ENCODE measurements at places on chromosomes 4 and X.
A peak's percentile ranks its signal among the peaks of the same experiment; 100 is the strongest.

DNA sequence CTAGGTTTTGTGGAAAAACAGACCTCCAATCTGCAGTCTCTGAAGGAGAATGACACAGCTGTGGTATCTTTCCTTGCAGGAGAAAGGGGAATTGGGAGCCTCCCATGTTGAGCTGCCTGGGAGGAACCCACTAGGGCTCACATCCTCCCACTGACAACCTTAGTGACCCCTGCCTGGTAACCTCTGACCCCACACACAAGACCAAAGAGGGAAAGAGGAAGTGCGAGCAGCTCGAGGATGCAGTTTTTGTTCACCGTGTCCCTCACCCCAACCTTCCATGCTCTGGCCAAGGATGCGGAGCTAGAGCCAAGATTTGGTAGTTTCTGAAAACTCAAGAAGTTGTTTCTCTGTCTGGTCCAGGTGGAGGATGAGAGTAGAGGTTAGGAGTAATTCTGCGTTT lies 5.4 kb upstream of the ZXDA start:
- DNase-seq: no peak

DNA sequence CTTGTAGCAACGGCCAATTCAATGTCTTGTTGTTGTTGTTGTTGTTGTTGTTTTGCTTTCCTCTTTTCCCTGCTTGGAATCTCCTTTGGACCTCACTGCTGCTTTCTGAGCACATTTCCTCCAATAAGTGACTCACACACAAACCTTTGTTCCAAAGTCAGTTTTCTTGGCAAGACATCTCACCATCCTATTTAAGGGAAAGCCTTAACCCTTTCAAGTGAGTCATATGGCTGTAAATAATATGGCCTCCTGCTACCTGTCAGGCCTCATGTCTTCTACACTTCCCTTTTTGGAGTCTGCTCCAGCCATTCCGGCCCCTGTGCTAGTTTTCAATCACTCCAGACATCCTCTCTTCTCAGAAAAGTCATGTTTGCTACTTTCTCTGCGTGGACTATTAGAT lies 79.5 kb upstream of the MAGEB10 start:
- no peak for DNase-seq

DNA sequence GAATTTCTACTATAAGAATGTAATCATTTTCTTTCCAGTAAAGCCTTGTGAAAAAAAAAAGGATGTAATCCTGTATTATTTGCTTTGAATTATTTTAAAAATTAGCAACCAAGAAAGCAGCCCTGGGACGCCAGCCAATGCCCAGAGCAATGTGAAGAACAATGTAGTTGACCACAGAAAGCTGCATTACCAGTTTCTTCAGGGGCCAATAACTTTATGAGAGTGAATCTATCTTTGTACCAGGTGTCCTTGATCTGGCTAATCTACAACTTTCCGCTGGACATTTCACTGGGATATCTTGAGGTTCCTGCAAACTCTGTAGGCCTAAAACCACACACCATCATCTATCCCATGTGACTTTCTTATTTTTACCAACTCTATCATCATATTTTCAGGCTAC lies 7.6 kb upstream of the KLHL2 start:
- DNase-seq: no peak

DNA sequence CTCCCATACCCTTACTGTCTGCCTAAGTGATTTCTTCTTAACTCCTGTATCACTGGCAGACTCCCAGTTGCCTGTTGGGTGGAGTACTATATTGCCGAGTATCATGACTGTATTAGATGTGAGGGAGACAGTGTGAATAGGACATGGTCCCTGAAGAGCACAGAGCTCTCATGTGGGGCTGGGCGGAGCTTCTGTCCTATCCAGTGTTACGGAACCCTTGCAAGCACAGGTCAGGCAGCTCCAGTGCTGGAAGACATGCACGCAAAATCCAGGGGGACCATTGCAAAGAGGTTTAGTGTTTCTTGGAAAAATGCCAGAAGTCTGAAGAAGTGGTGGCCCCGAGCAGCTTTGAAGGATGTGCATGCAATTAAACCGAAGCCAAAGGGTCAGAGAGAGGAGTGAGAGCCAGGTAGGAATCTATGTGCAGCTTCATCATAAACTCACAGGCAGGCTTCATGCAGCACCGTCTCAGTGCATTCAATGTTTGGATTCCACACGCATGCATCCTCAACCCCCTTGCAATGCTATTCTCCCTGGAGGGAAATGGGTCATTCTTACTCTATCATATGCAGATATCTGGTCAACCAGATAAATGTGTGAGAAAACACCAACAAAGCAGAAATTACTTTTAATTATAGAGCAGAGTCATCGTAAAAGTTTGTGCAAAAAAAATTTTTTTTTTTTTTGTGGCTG lies 49.7 kb upstream of the DHRSX start:
- DNase-seq: peak; percentile 40

DNA sequence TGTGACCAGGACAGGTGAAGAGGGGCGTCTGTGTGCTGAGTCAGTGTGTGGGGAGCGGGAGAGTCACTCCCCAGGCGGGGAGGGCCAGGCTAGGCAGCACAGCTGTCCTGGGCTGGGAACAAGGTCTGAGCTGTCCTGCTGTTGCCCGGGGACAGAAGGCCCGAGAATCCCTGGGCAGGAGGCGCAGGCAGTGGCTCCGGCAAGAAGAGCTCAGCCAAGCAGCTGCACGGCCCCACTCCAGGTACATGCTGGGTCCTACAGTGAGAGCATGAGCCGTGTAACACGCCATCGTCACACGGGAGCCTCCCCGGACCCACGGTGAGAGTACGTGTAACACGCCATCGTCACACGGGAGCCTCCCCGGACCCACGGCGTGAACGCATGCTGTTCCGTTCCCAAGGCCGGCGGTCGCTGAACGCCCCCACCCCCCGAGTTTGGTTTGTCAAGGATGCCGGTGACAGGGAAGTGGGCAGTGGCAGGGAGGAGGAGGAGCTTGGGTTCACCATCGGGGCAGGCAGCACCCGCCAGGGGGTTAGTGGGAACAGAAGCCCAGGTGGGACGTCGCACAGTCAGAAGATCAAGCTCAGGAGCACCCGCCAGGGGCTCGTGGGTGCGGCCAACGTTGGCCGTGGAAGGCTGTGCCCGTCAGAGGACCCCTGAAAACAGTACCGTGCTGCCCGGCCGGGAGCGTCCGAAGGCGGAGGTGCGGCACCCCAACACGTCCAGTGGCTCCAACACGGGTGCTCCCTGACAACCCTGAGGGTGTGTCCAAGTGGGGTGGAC lies 15.6 kb downstream of the PPP2R3B start:
- no peak for DNase-seq

- no peak for DNase-seq
These were observed 16.9 kb downstream of the NKX3-2 start for GRCh38 chr4:13527192-13527980.

DNA sequence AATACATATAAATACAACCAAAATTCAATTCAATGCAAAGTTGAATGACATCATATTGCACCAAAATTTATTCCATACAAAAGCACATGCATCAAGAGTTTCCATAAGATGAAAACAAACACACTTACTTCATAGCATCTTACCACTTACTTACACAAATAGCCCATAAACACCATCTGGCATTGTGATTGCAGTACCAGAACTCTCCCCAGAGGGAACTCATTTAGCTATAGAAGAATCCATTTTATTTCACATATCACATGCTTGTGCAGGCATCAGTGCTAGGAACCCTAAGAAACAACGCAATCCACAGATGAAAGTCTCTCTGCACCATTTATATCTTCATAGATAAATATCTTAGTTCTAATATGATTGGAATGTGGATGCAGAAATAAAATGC lies 77.9 kb downstream of the SLC7A11 start:
- no peak for DNase-seq

- no peak for DNase-seq
These were observed 457.8 kb upstream of the PCDH7 start for GRCh38 chr4:30262379-30262778.

- no peak for DNase-seq
These were observed 1405.0 kb upstream of the IGFBP7 start for GRCh38 chr4:58515226-58515625.

- no peak for DNase-seq
These were observed 449 bp downstream of the CTPS2 start for GRCh38 chrX:16711893-16712547.

GRCh38 chr4:150115851-150116250 lies 37.6 kb downstream of the DCLK2 start:
- DNase-seq: no peak

GRCh38 chr4:95363966-95364365 lies 184.8 kb downstream of the UNC5C start:
- DNase-seq: no peak

DNA sequence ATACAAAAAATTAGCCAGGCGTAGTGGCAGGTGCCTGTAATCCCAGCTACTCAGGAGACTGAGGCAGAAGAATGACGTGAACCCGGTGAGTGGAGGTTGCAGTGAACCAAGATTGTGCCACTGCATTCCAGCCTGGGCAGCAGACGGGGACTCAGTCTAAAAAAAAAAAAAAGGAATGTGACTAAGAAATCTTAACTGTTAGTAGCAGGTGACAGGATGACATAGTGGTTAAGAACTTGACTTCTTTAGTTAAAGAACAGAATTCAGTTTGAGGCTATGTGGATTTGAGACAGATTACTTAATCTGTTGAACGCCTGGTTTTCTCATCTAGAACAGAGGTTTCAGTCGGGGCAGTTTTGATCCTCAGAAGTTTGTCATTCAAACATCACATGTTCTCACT lies 3.2 kb downstream of the TRMT44 start:
- DNase-seq: no peak

- no peak for DNase-seq
These were observed 116.7 kb downstream of the CDKL5 start for GRCh38 chrX:18542131-18542530.

- no peak for DNase-seq
These were observed 171.5 kb downstream of the SMIM20 start for GRCh38 chr4:26085551-26085950.

DNA sequence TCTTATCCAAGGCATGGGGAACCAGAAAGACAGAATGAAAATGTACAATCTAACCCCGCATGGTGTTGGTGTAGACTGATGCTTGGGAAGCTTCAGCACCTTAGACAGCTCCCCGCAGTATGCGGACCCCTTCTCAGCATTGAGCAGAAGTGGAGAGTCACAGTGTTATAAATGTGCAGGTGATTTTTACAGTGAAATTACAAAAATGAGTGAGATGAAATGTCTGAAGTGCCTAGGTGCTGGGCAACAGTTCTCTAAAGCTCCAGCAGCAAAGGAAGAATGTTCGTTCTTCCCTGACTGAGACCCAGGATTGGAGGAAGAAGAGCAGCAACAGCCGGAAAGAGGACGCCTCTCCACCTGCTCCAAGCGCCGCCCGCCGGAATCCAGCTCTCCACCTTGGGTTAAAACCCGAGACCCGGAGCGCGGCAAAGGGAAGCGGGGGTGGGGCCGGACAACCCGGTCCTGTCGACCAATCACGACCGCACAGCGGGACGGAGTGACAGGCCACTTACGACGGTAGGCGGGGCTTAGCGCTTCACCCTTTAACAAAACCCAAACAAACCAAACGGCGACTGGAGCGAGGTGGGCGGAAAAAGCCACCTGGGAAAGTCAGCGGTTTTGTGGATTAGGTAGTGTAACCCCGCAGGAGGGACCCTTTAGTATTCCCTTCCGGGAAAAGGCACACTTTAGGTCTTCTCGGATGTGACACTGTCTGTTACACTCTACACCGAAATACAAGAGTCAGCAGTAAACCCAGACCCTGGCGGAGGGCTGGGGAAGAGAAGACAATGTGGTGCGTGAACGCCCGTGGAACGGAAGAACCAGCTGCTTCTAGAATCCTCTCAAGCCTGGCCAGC lies at the start of gene GLRA3:
Gene GLRA3, minus strand, starts transcription at position 403 of the 857 bp plus-strand sequence. CDS start 436 bp downstream, outside the sequence.
- peak; percentile 9 for DNase-seq

DNA sequence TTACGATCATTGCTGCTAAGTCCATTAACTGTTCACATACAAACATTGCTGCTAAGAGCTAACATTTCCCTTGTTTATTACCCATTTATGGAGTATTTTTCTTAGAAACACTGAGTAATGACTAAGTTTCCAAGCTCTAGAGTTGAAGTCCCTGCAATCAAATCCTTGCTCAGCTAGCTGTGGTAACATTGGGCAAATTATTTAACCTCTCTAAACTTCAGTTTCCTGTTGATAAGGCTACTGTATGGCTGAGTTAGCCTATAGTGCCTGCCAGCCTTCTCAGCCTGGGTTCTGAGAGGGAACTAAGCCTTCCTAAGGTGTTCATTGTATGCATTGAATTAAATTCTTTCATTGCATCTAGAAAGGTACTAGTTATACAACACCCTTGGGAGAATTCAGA lies 15.2 kb upstream of the SCOC start:
- DNase-seq: no peak

- DNase-seq: no peak
These were observed 76.8 kb downstream of the EVC2 start for GRCh38 chr4:5631352-5632065.

GRCh38 chrX:124238268-124238667 lies 94.2 kb upstream of the TEX13D start:
- DNase-seq: no peak

GRCh38 chr4:124035364-124036041 lies 638.9 kb downstream of the SPRY1 start:
- no peak for DNase-seq

GRCh38 chr4:7383266-7383665 lies 51.5 kb downstream of the PSAPL1 start:
- DNase-seq: no peak

Data from foreskin melanocyte (primary cell).